ENCODE measurements at places on chromosomes 2 and 18.

- DNase-seq = no peak
Measured at GRCh38 chr18:51807336-51807735, 532.7 kb upstream of the DCC start.

DNA sequence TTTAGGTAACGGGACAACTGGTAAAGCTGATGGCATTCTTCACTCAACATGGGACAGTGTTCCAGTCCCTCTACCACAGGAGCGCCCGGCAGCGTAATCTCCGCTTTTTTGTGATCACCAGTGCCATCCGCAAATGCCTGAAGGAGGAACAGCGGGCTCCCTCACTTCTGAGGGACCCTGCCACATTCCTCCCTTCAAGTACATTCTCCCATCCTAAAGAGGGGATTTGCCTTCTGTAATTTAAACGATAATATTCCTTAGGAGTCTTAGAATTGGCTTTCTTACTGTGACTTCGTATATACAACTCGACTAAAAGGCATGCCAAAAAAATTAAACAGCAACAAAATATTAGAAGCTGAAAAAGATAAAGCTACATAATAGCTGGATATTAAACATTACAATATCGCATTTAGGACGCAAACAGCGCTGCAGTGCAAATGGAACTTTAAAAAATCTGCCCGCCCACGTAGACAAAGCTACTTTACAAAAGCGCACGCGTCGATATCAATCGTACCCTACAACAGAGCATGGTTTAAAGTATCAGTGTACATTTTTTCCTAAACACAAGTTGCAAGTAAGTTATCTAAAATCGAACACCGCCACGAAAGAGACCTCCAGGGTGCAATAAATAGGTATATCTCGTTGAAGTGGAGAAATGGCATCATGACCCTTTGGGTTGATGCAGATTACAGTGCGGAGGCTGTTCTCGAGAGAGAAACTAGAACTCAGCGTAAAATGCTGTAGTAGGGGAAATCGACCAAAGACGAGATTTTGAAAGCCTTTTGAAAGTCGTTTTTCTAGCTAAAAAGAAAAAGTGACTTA is 2.3 kb upstream of the VSNL1 start:
- no peak for DNase-seq

DNA sequence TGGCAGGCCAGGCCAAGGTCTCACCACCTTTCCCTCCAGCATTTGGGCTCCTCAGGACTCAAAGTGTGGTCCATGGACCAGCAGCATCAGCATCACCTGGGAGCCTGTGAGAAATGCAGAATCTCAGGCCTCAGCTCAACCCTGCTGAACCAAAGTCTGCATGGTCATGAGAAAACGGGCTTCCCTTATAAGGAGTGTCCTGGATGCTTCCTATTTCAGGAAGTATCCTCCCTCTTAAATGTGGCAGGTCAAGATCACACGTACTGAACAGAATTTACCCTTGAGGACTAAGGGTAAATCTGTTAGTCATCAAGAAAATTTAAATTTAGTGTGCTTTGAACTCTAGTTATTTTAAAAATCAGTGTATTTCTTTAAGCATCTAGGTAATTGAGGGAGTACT is 11.8 kb downstream of the CD8A start:
- no peak for DNase-seq

DNA sequence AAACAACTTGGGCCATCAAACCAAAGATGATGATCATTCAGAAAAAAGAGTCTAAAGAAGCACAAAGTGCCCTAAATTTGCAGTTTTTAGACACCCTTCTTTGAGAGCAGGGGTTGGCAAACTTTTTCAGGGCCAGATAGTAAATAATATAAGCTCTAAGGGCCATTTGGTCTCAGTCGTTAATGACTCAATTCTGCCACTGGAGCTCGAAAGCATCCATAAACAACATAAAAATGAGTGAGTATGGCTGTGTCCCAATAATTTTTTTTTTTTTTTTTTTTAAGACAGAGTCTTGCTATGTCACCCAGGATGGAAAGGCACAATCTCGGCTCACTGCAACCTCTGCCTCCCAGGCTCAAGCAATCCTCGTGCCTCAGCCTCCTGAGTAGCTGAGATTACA is 152.3 kb downstream of the DTNB start:
- DNase-seq = no peak

DNA sequence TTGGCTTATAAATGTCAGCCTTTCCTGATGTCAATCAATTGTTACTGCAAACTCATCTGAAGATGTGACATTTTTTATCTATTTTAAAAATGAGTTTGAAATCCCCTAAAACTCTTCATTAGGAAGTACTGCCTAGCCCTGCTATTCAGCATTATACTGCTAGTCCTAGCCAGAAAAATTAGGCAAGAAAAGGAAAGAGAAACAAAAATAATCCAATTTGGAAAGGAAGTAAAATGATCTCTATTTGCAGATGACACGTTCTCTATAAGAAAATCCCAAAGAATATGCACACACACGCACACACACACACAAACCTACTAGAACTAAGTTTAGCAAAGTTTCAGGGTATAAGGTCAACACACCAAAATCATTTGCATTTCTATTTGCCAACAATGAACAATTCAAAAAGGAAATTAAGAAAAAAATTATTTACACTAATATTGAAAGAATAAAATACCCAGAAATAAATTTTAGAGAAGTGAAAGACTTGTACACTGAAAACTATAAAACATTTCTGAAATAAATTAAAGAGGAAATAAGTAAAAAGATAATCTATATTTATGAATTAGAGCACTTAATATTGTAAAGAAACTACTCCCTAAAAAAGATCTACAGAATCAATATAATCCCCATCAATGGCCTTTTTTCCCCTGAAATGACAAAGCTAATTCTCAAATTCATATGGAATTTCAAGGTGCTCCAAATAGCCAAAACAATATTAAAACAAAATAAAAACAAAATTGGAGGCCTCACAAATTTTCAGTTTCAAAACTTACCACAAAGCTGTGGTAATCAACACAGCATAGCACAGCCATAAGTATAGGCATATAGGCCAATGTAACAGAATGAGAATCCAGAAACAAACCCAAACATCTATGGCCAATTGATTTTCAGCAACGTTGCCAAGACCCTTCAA is 433.7 kb upstream of the TRIB2 start:
- no peak for DNase-seq

Data from CD4-positive, alpha-beta T cell (primary cell).